ENCODE measurements at places on chromosomes 7 and 10.

DNA sequence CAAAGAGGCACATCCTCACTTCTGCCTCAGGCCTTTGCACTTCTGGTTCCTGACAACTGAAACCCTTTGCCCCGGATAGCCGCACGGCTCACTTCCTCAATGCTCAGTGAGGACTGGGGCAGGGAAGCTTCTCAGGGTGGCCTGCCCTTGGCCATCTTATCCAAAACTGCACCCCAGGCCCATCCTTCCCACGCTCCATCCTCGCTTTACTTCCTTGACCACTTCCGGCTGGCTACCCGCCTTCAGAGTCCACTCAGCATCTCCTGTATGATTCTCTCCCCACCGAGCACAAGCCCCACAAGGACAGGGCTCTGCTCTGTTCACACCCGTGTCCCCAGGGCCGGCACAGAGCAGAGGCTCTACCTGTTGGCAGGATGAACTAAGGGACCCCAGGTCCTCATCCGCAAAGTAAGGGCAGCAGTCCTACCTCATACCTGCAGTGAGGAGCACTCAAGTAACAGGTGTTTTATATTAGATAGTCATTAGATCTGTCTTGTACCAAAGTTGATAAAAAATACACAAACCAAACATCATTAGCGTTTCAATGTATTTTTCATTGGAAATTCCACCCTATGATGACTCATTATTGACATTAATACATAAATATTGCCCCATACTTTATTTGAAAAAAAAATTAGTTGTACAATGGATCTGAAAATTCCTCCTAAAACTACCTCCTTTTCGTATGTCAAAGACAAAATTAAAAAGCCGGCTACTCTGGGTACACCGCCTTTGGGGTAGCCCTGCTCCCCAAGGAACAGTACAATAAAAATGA, 35.0 kb downstream of the GNA12 start:
- DNase-seq: no peak

DNA sequence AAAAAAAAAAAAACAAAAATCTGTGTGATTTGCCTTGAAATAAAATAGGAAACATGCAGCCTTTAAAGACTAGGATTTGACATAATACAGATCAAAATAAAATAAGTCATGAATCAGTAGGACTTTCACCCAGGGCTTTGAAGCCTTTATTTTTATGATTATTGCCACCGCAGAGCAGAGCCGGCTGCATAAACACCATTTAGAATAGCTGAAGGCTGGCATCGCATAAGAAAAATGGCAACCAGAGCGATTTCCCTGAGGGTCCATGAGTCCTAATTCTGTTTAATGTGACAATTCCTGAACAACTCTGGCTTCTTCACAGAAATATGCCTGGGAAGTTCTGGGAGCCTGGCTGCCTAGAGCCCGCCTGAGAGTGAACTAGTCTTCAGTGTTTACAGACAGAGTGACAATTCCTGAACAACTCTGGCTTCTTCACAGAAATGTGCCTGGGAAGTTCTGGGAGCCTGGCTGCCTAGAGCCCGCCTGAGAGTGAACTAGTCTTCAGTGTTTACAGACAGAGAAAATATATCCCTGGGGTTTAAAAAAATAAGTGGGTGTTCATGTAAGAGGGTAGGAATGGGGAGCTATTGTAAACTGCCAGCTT, 112.0 kb downstream of the EEPD1 start:
- DNase-seq: no peak

GRCh38 chr10:93535293-93535692, 31.2 kb upstream of the FFAR4 start:
- DNase-seq: no peak

- no peak for DNase-seq
Observed at GRCh38 chr7:131076032-131076431, 251.6 kb upstream of the MKLN1 start.

- no peak for DNase-seq
Observed at GRCh38 chr7:132249256-132249971, 326.9 kb downstream of the PLXNA4 start.

DNA sequence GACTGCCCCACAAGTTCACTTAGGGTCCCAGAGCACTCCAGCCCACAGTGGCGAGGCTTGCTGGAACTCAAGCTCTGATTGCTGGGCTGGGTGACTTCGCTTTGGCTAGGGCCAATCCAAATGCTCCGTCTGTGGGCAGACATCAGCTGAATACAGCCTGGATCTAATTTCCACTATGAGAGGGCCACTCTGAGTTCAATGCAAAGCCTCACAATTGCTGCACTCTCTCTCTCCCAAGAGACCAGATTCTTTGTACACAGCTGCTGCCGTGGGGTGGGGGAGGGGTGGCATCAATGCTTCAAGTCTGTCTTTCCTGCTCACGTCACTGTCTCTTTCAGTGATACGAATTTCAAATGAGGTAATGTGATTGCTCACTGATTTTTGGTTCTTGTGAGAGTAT, 47.3 kb upstream of the BPGM start:
- DNase-seq: no peak

- DNase-seq: no peak
Observed at GRCh38 chr7:149794661-149795060, 21.3 kb upstream of the ZNF467 start.

All from stimulated activated CD8-positive, alpha-beta memory T cell treated with anti-CD3 and anti-CD28 coated beads, Interleukin-7, amount 100 ng/mL, for 1 hour (primary cell).